ENCODE measurements at places on chromosomes 13 and 19.

GRCh38 chr13:100274942-100275506, 186.1 kb downstream of the PCCA start:
- no peak for DNase-seq

- DNase-seq, result no peak
These were observed 27.0 kb upstream of the F2RL3 start for GRCh38 chr19:16861834-16862233.

GRCh38 chr19:38003438-38004185, 96.6 kb downstream of the SIPA1L3 start:
- DNase-seq, result peak; percentile 88

DNA sequence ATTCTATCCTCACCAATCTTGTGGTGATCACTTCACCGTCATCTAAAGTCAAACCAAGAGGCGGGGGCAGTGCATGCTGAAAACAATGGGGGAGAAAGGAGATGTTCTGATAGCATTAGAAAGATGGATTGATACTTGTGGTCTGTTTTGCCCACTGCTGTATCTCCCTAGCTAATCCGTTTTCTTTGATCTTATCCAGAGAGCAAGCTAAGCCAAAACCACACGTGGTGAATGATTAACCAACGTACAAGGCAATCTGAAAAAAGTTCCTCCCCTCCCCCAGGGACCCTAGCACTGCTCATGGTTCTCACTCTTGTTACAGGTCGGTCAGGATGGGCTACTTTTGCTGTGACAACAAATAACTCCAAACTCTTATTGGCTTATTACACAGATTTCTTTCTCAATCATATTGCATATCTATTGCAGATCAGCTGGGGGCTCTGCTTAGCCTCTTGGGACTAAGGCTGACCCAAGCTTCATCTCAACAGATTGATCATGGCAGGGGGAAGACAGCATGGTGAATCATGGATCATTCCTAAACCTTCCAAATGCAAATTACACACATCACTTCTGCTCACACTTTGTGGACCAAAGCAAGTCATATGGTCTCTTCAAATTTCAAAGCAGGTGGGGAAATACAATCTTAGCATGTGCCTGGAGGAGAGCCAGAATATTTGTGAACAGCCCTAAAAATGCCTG, 11.9 kb upstream of the C13orf42 start:
- no peak for DNase-seq

DNA sequence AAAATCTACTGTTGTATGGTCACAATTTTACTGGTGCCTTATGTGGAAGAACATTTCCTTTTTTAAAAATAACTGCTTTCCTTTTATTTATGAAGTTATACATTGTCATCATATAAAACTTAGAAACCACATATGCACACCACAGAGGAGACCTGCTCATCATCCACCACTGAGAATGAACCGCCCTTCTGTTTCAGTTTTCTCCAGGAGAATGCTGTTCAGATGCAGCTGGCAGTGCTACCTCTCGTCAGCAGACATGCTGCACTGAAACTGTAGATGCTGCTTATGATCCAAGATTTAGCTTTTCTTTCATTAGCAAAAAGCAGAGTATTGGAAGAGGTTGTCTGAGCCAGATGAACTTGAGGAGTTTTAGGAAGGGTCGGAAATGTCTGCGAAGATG, 10.1 kb downstream of the SLC25A15 start:
- no peak for DNase-seq

DNA sequence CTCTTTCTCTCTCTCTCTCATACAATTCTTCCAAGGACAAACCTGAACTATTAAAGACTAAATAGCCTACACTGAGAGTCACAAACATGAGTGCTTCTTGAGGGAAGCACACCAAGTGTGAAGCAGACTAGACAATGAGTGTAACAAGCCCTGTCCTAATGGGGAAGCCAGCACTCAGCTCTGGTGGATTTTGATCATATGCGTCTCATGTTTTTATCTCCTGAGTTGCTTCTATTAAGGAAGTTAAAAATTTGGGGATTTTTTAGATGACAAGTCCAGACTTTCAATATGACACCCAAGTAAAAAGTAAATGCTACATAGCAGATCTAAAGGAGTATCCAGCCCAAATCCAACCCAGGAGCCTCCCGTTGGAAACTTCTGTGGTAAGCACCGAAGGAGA, 437.8 kb downstream of the RFC3 start:
- no peak for DNase-seq

GRCh38 chr13:32409561-32410421, 18.1 kb downstream of the N4BP2L1 start:
- peak; percentile 19 for DNase-seq

DNA sequence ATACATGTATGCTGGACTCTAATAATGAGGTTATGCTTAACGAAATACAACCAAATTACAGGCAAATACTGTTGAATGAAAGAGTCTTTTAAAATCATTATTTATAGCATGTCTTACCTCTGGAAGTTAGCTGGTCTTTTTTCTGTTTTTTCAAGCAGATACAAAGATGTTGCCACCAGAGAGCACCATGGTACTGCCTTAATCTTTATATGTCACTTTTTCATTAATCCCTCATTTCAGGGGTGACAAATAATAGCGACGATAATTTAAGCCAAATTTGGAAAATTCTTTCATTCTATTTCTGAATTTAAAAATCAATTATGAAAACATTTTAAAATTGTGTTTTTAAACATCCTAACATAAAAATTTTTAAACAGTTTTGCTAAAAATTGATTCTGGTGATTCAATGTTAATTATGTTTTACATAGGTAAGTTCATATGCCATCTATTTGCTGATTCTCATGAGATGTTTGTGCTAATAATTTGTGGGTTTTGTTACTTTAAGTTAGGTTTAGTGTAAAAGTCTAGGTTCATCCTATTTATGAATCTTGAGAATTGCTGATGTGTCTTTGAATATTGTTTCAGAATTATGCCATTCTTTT, 379.3 kb upstream of the SGCG start:
- peak; percentile 39 for DNase-seq

GRCh38 chr19:50793558-50794065, 3.4 kb downstream of the ACP4 start:
- no peak for DNase-seq

GRCh38 chr13:30748717-30749116, 13.4 kb downstream of the ALOX5AP start:
- peak; percentile 20 for DNase-seq

DNA sequence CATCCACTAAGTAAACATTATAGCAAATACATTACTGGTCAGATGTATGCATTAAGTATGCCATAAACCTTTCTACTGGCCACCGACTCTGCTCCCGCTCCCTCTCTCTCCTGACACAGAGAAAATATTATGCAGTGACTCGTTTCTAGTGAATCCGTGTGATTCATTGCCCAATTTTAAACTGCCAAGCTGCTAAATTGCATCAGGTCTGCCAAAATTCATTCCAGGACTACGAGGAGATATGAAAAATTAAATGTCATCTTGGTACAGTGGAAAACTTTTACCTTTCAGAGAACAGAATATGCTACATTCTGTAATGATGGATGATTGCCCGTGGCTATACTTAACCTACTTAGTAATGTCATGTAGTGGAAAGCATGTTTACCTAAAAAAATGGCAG, 368.8 kb upstream of the TSHZ3 start:
- DNase-seq, result no peak

- DNase-seq, result no peak
These were observed 5.2 kb downstream of the FAAP24 start for GRCh38 chr19:32977280-32977679.

DNA sequence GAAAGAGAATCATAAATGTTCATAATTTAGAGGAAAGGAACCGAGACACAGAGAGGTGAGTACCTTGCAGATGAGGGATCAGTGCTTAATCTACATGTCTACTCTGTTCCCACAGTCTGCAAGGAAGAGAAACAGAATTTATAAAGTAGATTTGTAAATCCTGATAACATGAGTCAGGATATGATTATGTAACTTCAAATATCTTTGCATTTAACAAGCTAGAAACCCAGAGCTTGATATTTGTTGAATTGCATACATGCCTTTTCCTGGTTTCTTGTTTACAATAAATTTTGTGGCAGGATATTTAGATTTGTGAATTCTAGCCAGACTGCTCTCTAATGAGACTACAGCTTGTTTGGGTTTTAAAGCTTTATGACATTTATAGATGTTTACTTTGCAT, 219.2 kb downstream of the ENOX1 start:
- DNase-seq, result no peak

DNA sequence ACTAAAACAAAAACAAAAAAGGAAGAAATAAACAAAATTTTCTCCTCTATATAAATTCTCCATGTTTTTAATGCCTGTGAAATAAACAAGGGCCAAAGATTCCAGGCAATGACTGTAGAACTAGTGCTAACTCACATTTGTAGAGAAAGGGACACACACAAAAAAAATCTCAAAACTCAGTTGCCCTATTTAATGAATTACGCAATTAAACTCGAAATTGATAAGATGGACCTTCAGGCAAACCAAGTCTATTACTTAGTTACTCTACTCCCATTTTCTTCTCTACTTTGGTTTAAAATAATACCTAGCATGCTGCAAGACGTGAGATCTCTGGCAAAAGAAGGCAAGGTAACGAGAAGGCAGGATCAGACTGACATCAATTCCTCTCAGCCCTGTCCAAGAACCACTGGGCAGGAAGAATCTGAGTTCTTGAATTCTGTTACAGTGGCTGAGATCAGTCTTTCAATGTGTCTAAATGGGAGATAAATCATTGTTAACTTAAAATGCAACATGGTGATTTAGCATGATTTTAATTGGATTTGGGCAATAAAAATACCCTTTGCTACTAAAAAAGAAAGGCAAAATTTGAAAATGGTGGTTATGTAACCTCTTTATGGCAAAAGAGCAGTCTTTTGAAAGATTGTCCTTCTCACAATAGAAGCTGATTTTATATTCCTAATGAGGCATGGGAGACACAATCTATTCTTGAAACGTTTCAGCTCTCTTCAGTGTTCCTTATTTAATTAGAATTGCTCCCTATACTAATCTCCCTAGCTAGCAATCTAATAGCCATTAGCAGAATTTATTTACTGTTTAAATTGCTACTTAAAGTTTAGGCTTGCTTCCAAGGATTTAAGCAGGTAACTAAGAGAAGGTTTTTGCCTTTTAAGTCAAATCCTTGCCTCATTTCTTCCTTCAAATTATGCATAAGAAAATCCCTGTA, 25.9 kb downstream of the SPRY2 start:
- no peak for DNase-seq

- DNase-seq, result no peak
These were observed 29.5 kb upstream of the CEBPG start for GRCh38 chr19:33343859-33344572.

- DNase-seq, result peak; percentile 69
These were observed 83.9 kb downstream of the OLFM4 start for GRCh38 chr13:53112522-53112921.

DNA sequence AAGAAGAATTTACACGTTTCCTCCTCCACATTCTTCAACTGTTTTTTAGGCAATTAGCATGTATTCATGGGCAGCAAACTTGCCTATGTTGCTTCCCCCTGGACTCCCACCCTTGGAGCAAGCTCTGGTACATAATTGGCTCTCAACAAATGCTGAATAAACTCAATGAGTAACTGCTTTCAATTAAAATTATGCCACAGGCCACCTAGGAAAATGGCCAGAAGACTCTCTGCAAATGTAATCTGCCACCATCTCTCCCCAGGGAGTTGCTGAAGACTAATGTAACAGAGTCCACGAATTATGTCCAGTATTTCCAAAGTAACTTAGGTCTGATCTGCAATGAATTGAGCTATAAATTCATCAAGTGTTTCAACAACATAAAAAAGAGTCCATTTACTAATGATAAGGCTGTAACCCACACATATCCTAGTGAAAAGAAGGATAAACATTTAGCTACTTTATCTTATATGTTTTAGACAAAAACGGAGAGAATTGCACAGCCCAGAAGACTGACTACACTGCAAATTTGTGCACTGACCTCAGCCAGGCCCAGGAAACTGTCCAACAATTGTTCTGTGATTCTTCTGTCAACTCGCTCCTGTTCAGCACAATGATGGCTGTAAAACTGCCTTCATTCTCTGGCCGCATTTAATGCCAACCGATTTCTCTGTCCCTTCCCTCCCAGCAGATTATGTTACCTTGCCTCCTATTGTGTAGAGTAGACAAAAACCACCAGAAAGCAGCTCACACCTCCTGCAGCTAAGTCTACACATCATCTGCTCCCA, 808.6 kb upstream of the ARGLU1 start:
- DNase-seq, result peak; percentile 78

DNA sequence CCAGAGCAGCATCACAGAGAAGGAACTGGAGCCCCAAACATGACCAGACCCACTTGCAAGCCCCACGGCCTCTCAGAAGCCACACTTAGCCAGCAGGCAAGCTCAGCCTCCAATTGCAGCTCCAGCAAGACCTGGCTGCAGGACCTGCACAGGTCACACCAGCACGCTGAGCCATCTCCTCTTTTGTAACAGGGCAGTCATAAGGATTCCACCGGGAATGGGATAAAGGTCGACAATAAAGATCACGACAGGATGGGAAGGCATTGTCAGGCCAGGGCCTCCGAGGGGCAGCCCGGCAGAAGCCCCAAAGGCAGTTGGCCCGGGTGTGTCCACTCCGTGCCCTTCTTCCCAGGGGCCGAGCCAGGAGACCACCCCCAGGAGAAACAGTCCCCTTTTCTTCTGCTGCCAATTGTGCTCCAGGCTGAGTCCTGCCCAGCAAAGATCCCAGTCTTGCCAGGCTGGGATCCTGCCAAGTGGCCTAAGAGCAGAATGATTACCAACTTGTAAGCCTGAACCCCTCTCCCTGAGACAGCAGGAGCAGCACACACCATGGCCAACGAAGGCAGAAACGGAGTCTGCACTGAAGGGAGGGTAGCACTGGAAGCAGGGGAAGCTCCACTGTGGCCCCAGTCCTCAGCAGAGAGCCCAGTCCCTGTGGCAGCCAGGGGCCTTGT, 12.5 kb downstream of the PEPD start:
- DNase-seq, result no peak

DNA sequence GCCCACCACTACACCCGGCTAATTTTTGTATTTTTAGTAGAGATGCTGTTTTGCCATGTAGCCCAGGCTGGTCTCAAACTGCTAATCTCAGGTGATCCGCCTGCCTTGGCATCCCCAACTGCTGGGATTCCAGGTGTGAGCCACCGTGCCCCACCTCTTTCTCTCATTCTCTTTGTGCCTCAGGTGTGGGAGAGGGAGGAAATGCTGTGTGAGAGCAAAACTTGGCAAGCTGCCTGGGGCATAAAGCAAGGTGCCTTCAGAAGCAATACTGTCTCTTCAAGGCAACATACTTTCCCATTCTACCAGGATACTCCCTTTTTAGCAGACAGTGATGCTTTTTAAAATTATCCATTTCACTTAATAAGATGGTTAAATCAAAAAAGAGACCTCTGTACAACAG, 53.2 kb upstream of the RFC3 start:
- no peak for DNase-seq

- no peak for DNase-seq
These were observed 89.5 kb downstream of the DGKH start for GRCh38 chr13:42137856-42138537.

- no peak for DNase-seq
These were observed 10.8 kb upstream of the CCDC97 start for GRCh38 chr19:41299046-41299754.

GRCh38 chr13:30453727-30454126, 12.0 kb downstream of the HMGB1 start:
- DNase-seq, result no peak
